ENCODE measurements at places on chromosomes 6 and 20. TPM values are rescaled to one million over a fixed set of nuclear protein-coding genes. Genes with fewer than 3 reads are reported as not detected.

PDYN gene
- 0.43 TPM for polyA plus RNA-seq

SOX18 gene
- polyA plus RNA-seq = 5.7 TPM

DNA sequence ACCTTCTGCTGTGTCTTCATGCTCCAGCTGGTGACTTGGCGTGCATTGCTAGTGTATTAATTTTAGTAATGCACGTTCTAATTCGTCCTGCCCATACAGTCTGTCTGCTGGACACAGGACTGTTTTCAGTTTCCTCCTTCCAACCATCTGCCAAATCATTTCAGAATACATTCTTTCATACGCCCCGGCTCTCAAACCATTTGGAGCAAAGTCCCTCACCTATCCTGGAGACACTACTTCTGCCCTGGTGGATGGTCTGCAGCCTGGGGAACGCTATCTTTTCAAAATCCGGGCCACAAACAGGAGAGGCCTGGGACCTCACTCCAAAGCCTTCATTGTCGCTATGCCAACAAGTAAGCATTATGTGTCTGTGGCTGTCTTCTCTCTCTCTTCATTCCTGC, 60.5 kb downstream of the FNDC1 start:
- no peak for DNase-seq

DNA sequence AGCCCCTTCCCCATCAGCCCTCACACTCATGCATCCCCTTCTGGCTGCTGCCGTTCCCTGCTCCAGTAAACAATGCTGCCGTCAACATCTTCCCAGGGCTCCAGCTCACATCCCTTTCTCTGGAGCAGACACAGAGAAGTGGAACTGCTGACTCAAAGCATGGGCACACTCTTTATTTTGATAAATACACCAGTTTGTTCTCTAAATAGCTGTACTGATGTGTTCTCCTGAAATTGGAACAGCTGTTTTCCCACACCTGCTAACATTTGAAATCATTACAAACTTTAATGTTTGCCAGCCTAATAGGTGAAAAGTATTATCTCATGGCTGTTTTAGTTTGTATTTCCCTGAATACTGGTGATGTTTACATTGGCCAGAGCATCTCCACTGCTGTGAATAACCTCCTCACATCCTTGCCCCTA, 102.1 kb upstream of the NXT1 start:
- DNase-seq = no peak

- DNase-seq = no peak
Measured at GRCh38 chr6:111979633-111980032, 74.3 kb upstream of the CCN6 start.

GRCh38 chr6:150297327-150298029, 71.3 kb upstream of the IYD start:
- DNase-seq = no peak

- DNase-seq = no peak
Measured at GRCh38 chr6:160279850-160280249, 21.2 kb upstream of the SLC22A2 start.
